ENCODE measurements at places on chromosomes 7 and 10.
A peak's percentile ranks its signal among the peaks of the same experiment; 100 is the strongest.

GRCh38 chr7:30548845-30549244 lies 44.2 kb upstream of the GGCT start:
- DNase-seq = no peak

DNA sequence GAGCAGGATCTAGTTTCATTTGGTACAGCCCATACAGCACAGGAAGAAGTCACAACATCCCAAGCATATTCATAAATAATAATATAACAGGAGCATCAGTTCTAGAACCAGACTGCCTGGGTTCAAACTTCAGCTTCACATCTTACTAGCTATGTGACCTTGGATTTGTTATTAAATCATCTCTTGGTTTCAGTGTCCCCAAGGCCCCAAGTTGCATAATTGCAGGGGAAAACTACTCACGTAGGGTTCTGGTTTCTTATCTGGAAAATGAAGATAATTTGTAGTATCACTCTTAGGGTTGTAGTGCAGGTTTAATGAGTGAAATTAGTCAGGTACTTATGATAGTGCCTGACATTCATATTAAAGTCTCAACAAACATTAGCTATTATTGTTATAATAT lies 5.5 kb upstream of the IQUB start:
- no peak for DNase-seq

DNA sequence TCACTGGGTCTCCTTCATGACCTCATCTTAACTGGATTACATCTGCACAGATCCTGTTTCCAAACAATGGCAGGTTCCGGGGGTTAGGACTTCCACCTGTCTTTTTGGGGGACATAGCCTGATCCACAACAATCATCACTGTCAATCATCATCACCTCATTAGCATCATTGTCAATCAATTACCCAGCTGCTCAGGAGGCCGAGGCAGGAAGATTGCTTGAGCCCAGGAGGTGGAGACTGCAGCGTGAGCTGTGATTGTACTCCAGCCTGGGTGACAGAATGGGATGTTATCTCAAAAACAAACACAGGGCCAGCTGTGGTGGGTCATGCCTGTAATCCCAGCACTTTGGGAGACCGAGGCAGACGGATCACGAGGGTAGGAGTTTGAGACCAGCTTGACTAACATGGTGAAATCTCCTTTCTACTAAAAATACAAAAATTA lies 18.7 kb downstream of the AMZ1 start:
- DNase-seq = no peak

- DNase-seq = peak; percentile 13
Observed at GRCh38 chr10:11336722-11337162, 274.7 kb downstream of the USP6NL start.

- no peak for DNase-seq
Observed at GRCh38 chr10:113297226-113297625, 255.6 kb upstream of the HABP2 start.

GRCh38 chr7:142030294-142030693 lies 34.6 kb downstream of the MGAM start:
- no peak for DNase-seq

GRCh38 chr7:87628780-87629569 lies 777 bp downstream of the RUNDC3B start:
- DNase-seq = no peak
